ENCODE measurements at places on chromosomes 3 and 15. TPM values are rescaled to one million over a fixed set of nuclear protein-coding genes. Genes with fewer than 3 reads are reported as not detected.

CRYGS gene
- 6.5 TPM for total RNA-seq

VIPR1 gene
- total RNA-seq = 92.4 TPM

APOD gene
- not detected for total RNA-seq

ZNF774 gene
- total RNA-seq = 0.85 TPM

DGKG gene
- total RNA-seq = not detected

STOML1 gene
- total RNA-seq = 9.0 TPM

SERPINI1 gene
- total RNA-seq = 4.1 TPM

SPINK8 gene
- not detected for total RNA-seq

CNTN3 gene
- not detected for total RNA-seq

PLSCR5 gene
- not detected for total RNA-seq

RBM5 gene
- 328 TPM for total RNA-seq

All from T-cell (primary cell).